ENCODE measurements at places on chromosomes 1 and 21.

- no peak for DNase-seq
These were observed 357.1 kb upstream of the SGIP1 start for GRCh38 chr1:66176832-66177231.

GRCh38 chr1:3457910-3458883 lies 3.7 kb downstream of the ARHGEF16 start:
- no peak for DNase-seq

DNA sequence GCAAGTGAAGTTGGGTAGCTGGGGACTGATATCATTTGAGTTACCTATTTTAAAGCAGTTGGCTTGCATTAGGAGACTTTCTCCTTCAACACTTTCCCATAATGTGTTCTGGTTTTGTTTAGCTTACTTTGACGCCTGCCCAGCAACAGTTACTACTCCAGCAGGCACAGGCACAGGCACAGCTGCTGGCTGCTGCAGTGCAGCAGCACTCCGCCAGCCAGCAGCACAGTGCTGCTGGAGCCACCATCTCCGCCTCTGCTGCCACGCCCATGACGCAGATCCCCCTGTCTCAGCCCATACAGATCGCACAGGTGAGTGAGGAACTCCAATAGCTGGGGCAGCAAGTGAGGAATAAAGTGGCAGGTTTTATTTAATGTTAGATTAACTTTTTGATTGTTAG lies 144.3 kb downstream of the CD247 start:
- DNase-seq = no peak

DNA sequence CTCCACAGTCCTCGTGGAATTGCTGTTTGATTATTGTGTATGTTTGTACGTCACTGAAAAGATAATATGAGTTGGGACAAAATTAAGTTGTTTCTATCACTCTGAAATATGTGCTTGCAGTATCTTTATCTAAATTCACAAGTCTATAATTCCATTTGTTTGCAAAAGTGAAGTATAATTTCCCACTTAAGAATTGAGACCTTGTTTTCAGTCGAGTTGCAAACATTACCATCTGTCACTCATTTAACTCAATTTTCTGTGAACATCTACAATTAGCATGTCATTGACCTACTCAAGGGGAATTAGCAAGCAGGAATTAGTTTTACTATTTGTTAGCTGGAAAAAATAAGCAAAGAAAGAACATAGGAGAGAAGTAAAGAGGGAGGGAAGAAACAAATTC lies 195.8 kb downstream of the TPR start:
- peak; percentile 77 for DNase-seq

DNA sequence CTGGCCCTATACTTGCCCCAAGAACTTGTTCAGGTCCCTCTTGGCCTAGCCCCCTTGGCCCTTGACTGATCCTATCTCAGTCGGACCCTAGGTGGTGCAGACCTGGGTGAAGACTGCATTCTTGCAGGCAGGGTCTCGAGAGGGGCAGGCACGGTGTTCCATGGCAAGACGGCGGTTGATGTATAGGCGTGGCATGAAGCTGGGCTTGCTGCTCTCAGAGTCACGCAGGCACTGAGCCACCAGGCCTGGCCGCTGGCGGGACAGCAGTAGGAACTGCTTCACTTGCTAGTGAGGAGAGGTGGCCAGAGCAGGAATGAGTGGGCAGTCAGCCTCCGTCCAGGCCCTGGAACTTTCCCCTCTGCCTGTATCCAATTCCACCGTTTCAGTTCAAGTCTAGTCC lies 3.8 kb downstream of the HECTD3 start:
- DNase-seq = no peak

- no peak for DNase-seq
These were observed 73.1 kb upstream of the TMPRSS15 start for GRCh38 chr21:18476639-18477038.

GRCh38 chr1:228161362-228161761 lies 4.2 kb upstream of the IBA57 start:
- peak; percentile 69 for DNase-seq

- DNase-seq = no peak
These were observed 7.3 kb downstream of the KIAA2013 start for GRCh38 chr1:11918799-11919519.

DNA sequence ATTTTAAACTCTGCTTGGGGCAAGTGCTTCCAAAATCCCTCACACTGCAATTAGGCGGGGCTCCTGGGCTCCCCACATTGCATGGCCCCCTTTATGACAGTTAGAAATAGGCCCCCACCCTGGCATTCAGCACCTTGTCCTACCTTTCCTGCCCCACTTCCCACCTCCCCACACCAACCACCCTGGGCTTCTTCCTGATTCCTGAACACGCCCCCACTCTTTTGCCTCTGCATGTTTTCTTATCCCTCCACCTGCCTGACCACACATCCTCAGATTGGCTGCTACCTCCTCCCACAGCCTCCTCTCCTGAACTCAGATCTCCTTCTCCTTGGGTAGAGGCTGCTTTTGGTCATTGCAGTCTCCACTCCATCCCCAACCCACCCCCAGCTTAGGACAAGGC lies 1.5 kb downstream of the MOB3C start:
- no peak for DNase-seq

- no peak for DNase-seq
These were observed 9.2 kb upstream of the PADI1 start for GRCh38 chr1:17195731-17196130.

- DNase-seq = no peak
These were observed 25.8 kb downstream of the HYI start for GRCh38 chr1:43427941-43428340.

- DNase-seq = no peak
These were observed 102.3 kb downstream of the LACTBL1 start for GRCh38 chr1:22870201-22870871.

Data from NCI-H524 treated with DMSO at 0.1 percent for 48 hours (cell line).